ENCODE measurements at places on chromosomes 13 and 19.

DNA sequence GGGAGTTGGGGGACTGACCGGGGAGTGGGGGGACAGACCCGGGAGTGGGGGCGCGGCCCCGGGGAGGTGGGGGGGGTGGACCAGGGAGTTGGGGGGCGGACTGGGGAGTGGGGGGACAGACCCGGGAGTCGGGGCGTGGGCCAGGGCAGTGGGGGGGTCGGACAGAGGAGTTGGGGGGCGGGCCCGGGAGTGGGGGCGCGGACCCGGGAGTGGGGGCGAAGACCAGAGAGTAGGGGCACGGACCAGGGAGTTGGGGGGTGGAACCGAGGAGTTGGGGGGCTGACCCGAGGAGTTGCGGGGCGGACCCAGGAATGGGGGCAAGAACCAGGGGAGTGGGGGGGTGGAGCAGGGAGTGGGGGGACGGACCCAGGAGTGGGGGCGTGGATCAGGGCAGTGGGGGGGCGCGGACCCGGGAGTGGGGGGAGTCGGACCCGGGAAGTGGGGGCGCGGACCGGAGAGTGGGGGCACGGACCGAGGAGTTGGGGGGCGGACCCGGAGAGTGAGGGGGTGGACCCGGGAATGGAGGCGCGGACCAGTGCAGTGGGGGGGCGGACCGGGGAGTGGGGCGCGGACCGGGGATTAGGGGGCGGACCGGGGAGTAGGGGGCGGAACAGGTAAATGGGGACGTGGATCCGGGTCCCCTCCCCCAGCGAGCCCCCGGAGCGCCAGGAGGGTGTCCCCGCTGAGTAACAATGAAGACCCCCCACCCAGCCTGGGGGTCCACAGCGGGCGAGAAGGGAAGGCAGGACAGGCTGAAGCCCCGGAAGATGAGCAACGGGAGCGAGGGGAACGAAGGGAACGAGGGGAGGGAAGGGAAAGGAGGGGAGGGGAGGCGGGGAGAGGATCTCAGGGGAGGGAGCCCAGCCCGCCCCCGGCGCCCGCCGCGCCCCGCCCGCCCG lies 589 bp downstream of the R3HDM4 start:
- DNase-seq = no peak

DNA sequence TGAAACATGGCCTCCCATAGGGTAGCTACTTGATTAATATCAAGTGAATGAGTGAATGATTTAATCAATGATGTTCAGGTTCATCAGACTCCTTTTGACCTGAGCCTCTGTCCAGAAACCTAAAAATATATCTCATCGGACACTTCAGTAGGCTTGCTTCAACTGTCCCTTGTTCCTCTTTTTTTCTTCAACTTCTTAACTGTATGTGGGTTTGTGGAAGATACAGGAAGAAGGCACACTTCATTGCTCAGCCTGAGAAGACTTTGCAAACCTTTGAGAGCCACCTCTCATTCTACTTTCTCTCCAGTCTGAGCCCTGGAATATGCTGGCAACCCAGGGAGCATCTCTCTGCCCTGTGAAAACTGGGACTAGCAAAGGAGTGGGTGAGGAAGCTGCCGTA lies 557.0 kb downstream of the FGF9 start:
- DNase-seq = no peak

- DNase-seq = no peak
These were observed 2.5 kb downstream of the ZC3H4 start for GRCh38 chr19:47111006-47111621.

GRCh38 chr19:1857648-1858326 lies 5.6 kb downstream of the KLF16 start:
- no peak for DNase-seq

GRCh38 chr13:73945871-73946270 lies 188.3 kb downstream of the KLF12 start:
- DNase-seq = no peak

DNA sequence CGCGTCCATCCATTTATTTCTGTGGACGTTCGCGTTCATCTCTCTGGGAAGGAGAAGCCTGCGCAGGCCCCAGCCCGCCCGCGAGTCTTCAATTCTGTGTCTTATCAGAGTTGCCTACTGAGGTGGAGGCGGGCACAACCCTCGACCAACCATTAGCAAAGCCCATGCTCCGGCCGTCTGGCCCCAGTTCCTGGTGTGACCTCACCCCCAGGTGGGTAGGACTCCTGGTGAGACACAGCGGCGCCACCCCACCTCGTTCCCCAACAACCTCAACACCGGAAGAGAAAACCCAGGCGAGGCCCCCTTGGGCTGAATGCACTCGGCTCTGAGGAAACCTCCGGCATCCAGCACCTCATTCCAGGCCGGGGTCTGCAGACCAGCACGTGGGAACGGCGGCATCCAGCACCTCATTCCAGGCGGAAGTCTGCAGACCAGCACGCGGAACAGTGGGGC lies 14.7 kb downstream of the ZNF787 start:
- no peak for DNase-seq

GRCh38 chr13:49651570-49652354 lies 23.5 kb downstream of the ARL11 start:
- no peak for DNase-seq

DNA sequence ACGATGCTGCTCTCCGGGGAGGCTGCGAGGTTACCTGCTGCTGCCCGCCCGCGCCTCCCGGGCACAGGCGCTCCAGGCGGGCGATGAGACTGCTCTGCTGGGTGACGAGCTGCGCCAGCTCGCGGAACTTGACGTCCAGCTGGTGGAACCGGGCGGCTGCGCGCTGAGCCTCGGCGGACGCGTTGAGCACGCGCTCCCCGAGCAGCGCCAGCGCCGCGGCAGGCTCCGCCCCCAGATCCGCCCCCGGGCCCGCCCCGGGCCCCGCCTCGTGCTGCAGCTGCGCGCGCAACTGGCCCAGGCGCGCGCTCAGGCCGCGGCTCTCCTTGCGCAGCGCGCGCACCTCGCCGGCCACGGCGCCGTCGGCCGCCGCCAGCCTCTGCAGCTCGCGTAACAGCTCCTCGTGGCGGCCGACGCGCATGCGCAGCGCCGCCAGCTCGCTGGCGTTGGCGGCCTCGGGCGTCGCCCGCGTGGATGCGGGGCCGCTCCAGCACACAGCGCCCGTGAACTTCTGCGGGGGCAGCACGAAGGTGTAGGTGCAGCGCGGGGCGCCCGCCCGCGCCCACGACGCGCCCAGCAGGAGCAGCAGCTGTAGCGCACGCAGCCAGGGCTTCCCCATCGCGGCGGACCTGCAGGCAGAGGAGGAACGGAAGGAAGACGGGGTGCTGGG lies 6.4 kb downstream of the ANGPTL6 start:
- DNase-seq = no peak

GRCh38 chr13:42398533-42398932 lies 126.6 kb downstream of the AKAP11 start:
- DNase-seq = no peak

DNA sequence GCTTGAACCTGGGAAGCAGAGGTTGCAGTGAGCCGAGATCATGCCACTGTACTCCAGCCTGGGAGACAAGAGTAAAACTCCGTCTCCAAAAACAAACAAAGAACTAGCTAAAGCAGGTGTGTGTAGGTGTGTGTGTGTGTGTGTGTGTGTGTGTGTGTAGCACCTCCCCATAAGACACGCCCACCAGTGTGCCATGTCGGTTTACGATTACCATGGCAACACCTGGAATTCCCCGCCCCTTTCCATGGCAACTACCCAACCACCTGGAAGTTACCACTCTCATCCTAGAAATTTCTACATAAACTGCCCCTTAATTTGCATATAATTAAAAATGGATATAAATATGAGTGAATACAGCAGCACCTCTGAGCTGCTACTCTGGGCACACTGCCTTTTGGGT lies 80.9 kb upstream of the ADGRE5 start:
- DNase-seq = no peak

GRCh38 chr13:30719525-30719914 lies 15.8 kb upstream of the ALOX5AP start:
- no peak for DNase-seq

DNA sequence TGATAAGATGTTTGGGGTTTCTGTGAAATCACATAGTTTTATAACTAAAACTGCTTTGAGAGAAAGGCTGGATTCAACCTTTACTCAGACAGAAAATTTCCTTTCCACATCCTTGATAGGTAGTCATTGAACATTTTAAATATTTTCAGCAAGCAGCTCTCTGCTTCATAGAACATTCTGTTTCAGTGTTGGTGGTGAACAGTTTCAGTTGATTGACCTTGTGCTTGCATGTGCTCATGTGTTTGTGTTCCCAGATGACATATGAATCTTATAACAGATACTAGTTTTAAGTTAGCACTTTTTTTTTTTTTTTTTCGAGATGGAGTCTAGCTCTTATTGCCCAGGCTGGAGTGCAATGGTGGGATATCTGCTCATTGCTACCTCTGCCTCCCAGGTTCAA lies 290.1 kb downstream of the HS6ST3 start:
- DNase-seq = no peak

DNA sequence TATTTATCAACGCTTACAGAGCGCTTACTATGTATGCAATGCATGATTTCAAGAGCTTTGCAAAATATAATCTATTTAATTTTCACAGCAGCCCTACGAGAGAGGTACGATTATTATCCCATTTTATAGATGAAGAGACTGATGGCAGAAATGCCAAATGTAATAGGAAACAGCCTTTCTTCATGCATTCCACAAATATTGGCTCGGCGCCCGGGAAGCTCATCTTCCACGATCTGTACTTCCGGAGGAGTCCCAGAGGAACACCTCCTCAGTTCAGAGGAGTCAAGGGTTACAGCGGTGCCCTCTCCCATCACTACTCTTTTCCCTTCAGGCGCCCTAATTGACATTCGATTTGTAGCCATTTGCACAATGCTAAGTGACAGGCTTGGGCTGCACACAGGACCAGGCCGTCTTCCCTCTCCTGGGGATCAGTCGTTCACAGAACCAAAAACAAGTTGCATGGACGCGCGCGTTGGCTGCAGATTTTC lies 1.1 kb upstream of the ARHGAP35 start:
- no peak for DNase-seq
